ENCODE measurements at places on chromosomes 3 and 15.
A peak's percentile ranks its signal among the peaks of the same experiment; 100 is the strongest.

DNA sequence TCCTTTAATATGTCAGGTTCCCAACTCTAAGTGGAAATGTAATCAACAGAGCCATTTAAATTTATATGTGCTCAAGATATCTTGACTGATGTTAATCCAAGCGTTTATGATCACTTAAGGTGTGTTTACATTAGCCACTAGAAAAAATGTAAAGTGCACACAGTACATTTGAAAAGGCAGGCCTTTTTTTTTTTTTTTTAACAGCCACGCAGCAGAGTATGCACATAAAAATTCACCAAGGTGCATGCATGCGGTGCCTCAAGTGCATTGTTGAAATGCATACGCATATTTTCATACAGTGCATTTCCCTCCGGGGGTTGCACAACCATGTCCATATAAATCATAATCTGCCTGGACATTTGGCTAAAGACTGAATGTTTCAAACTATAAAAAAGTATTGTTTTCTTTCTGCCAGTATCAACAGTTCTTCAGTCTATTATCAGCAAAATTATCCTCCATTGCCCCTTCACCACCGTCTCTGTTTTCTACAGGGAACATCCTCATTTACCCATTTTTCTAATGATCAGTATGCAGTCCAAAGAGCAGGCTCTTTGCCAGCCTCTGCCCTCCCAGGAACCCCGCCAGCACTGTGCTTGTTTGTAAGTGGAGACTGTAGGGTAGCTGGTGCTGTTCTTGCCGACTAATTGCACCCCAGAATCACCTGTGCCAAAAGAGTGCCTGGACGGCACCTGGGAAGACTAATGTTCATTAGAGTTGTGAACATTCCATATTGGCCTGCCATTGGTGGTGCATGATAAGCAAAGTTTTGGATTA lies 611.2 kb upstream of the CFAP20DC start:
- no peak for DNase-seq

GRCh38 chr3:27590437-27591298 lies 106.5 kb upstream of the SLC4A7 start:
- no peak for DNase-seq

DNA sequence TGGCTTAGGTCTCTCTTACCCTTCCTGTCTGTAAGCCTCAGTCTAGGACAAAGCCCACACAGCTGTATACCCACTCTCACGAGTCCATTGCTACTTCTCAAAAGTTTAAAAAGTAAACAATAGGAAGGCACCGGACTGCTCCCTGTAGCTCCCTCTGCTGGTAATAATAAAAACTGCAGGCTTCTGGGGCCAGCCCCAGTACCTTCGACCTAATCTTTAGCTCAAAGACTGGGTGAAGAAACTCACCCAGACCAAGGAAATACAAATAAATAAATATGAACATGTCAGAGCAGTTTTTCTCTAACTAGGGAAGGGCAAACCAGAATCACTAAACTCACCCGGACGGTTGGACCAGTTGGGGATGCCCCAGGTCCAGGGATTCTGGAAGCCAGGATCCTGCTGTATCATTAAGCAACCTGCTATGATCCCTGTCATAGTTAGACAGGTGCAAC lies 5.0 kb downstream of the FAM219B start:
- DNase-seq, result no peak

DNA sequence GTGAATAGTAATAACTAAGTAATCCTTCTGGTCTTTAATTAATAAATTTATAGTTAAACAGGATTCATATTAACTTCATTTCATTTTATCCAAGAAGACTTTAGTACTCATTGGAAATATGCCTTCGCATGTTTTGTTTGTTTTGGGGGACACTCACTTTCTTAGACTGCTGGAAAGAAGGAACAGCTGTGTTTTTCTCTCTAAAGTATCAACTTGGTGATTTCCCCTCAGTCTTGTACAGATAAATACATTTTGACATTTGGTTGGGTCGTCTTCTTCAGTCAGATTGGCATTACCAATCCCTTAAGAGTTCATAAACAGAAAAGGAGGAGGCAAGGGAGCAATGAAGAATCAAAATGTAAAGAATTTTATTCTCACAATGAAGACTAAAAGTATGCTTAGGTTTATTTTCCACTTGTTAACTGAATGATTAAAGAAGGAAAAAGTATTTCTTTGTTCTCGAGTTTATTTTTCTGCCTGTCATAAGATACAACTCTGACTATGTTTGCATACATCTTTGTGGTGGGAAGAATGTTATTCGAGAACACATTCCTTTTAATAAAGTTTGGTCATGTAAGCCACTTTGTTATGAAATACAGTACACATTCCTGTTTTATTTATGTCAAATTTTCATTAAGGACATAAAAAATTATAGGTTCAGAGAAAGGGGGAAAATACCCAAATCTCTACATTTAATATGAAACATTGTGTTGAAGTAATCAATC lies 140.2 kb downstream of the GMNC start:
- DNase-seq, result no peak

- no peak for DNase-seq
Measured at GRCh38 chr3:8622873-8623691, 21.5 kb downstream of the SSUH2 start.

DNA sequence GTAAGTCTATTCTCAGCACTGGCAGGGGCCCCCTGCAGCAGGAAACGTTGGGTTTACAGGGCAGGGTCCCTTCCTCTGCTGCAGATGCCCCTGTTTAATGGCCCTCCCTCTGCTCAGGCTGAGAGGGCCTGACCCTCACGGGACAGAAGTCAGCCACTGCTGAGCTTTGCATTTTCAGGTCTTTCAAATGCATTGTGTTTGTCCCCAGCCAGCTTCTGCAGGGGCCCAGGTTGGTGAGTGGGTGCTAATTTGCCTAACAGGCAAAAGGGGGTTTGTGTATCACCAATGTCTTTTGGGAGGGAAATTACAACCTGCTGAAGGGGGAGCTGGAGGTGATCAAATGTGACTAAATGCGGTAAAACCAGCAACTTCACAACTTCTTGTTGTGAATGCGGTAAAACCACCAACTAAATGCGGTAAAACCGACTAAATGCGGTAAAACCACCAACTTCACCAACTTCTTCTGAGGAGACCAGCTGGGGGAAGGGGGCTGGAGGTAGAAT lies 44.8 kb upstream of the UBE2E1 start:
- no peak for DNase-seq

- DNase-seq, result peak; percentile 21
Measured at GRCh38 chr15:83436513-83437158, 10.5 kb upstream of the SH3GL3 start.

DNA sequence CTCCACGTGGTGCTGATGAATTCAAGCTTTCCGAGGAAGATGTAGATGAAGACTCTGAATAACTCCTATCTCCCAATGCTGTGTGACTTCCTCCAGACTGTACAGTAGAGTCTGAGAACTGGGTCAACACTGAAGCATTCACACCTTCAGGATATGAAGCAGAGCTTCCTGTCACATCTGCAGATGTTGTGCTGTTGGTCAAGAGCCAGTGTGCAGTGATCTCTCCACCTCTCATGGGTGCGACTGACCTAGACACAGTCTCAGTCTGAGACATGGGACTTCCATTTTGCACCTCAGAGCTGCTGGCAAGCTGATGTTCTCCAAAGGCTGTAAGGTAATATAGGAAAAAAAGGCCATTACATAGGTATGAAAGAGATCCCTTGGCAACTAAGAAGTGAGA lies 36.5 kb downstream of the HEG1 start:
- DNase-seq, result no peak

DNA sequence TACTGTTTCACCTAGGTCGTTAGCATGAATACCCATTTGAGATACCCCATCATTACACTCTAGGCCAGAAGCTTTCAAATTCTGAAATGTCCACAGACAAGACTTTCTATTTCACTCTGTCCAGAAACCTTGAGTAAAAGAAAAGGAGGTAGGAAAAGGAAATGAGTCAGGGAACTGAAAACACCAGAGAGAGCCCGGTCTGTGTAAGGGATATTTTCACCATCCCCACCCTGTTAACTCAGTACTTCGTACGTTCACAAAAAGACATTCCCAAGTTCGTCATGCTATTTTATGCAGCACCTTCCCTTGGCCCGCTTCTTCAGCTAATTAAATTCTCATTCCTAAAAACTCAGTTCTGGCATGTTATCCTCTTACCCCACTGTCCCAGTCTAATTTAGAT lies 89.4 kb upstream of the SOX2 start:
- no peak for DNase-seq

DNA sequence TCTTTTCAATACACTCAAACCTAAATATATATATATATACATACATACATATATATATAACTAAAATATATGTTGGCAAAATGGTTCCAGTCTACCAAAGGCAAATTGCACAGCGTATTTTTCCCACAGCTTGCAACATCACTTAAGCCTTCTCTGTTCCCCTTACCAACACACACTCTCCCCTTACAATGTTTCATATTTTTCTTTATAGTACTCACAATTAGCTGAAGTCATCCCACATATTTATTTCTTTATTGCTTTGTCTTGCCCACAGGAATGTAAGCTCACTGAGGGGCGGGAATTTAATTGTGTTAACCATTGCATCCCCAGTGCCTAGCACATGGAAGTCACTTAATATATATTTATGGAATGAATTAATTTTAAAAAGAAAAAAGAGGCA lies 288.3 kb downstream of the ULK4 start:
- DNase-seq, result no peak

DNA sequence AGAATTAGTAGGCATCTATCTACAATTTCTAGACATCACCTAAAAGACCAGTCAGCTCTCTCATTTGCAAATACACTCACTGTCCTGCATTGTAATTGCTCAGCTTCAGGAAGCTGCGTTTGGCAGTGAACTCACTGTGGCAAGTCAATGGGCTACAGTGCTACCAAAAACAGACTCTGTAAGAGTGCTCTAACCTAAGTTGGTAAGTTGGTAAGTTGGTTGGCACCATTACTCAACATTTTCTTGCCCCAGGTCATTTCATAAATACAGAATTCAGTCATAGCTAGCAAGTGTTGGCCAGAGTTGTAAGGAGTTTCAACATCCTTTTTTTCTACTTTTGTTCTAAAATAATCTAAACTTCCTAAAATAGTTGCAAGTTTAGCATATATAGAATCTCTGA lies 466.3 kb downstream of the NAALADL2 start:
- DNase-seq, result no peak

DNA sequence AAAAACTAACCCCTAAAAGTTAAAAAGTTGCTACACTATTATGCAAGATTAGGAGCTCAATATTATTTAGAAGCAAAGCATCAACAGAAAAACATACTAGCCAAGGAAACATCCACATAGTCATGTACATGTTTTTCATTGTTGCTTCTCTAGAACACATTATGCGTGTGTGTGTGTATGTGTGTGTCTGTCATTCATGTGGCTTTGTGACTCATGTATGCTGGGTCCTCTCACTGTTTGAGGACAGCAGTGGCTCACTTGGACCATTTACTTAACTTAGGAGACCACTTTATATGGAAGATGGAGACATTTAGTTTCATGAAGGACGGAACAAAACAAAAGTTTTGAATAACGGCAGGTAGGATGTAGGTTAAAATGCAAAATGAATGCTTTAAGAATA lies 219.4 kb upstream of the THBS1 start:
- DNase-seq, result no peak

GRCh38 chr15:42558739-42559138 lies 10.1 kb downstream of the HAUS2 start:
- DNase-seq, result no peak

DNA sequence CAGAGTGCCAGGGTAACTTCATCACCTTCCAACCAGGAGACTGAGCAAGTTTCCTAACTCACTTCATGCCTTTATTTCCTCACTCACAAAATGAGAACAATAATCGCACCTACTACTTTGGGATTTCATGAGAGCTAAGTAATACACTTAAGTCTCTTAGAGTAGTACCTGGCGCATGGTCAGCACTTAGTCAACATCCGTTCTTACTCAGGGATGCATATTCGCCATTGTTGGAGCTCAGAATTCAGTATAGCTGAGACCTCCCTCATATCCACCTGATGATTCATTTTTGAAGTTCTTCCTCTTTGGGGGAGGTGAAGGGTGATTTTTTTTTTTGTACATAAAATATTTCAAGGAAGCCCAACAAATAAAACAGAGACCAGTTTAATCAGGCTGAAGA lies 188.2 kb downstream of the AGBL1 start:
- no peak for DNase-seq

GRCh38 chr3:191244242-191244867 lies 45.3 kb downstream of the OSTN start:
- DNase-seq, result no peak

- no peak for DNase-seq
Measured at GRCh38 chr3:188241883-188242282, 87.9 kb downstream of the LPP start.

GRCh38 chr3:105417525-105418289 lies 51.0 kb downstream of the ALCAM start:
- DNase-seq, result no peak

DNA sequence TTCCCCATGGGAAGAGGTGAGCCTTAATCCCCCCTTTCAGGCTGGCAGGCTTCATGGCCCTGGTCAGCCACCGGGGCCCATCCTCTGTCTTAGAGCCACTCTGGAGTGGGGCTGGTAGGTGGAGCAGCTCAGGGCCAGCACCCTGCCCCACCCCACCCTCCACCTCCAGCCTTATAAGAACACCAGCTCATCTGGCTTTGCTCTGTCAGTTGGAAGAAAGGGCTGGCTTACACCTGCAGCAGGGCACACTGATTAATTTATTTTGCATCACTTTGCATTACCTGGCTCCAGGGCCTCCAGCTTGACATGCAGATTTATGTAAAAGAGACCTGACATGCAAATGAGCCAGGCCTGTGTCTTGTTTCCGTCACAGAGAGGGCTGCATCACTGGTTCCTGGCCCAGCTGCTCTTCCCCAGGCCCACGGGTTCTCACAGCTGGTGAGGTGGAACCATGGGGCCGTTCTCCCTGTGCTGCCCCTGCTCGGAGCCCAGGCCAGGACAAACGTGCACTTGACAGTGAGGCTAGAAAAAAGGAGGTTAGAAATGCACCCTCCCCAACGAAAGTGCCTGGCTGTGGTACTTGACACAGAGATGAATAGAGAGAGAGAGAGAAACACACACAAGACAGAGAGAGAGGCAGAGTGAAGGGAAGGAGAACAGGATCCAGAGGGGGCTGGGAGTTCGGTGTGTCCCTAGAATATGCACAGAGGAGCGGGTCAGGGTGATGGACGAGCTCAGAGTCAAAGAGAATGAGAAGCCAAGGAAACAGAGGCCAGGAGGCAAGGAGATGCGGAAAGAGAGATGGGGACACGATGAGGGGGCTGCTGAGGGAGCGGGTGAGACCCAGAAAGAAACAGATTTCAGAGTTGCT lies 44.5 kb upstream of the MAGEF1 start:
- no peak for DNase-seq

- DNase-seq, result no peak
Measured at GRCh38 chr15:56754772-56755370, 21.6 kb upstream of the ZNF280D start.

Measured in DMS 273 treated with DMSO at 0.1 percent for 48 hours (cell line).